ENCODE measurements at places on chromosomes 12 and 14.

DNA sequence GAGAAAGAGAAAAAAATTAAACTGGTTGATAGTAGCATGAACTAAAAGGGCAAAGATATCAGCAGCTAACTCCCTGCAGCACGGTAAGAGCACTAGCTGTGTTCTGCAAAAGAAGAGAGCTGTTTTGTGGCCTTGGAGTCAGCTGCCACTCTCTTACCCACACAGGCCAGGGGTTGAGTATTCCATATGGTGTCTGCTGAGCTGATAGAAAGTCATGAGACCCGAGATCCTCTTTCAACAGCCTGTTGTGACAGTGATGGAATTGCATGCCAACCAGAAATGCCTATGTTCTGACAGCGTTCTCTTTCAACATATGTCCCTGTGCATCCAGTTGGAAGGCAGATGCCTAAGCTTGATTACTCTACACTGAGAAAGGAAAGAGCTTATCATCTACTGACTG, 39.9 kb downstream of the TMTC1 start:
- DNase-seq = peak; percentile 16

DNA sequence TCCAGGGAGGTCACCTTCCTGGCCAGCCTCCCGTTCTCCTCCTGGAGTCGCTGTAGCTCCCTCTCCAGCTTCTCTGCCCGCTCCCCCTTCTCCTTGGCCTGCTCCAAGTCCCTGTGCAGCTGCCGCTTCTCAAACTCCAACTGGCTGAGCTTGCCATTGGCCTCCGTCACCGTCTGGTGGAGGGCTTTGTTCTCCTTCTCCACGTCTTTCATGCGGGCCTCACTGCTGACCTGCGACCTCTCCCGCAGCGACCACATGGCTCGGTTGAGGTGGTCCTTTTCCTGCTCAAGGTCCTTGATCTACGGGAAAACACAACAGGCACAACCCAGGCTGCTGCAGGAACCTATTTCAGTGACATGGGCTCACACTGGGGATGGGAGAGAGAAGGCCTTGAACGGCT, 69.3 kb upstream of the GPR68 start:
- no peak for DNase-seq

GRCh38 chr14:79656056-79656455, 555.2 kb downstream of the DIO2 start:
- no peak for DNase-seq

DNA sequence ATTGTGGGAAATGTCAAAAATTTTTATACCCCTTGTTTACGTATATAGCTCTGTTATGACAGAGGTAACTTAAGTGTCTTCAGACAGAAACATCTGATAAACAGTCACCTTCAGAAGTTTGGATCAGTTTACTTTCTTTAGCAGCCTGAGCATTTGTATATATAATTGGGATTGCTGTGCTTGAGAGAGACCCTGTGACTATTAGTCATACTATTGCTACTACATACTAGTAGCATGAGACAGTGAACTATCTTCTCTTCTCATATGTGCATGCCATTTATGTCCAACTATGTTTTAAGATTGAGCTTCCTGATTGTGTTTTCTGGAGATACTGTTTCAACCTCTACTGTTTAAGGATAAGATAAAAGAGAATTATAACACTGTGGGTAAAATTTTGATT, 101.5 kb downstream of the PDE6H start:
- no peak for DNase-seq

DNA sequence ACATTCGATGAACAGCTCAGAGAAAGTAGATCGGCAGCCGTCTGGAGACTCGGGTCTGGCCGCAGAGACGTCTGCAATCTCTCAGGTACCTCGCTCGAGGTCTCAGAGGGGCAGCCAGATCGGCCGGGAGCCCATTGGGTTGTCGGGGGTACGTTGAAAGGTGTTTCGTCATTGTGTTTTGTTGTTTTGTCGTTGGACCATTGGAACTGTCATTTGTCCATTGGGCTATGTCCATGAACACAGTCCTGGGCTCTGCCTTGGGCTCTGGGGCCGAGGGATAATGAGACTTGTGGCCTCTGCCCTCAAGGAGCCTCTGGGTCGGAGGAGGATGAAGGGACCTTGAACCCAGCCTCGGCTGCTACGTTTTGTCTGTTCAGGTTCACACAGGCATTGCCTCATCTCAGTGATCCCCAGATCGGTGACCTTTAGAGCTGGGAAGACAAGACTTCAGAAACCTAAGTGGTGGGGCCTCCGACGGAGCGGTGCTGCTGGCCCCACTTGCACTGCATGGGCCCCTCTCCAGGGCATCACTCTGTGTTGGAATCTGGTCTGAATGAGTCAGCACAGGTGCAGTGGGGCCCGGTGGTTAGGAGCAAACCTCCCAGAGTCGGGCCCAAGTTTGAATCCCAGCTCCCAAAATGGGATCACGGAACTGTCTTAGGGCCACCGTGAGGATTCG, 23.6 kb upstream of the MLXIP start:
- no peak for DNase-seq

GRCh38 chr14:69693801-69694729, 72.9 kb upstream of the SRSF5 start:
- DNase-seq = no peak

GRCh38 chr14:54767139-54767431, 135.5 kb downstream of the GCH1 start:
- DNase-seq = no peak

- peak; percentile 91 for DNase-seq
Measured at GRCh38 chr12:49673446-49674317, 33.5 kb downstream of the FMNL3 start.

DNA sequence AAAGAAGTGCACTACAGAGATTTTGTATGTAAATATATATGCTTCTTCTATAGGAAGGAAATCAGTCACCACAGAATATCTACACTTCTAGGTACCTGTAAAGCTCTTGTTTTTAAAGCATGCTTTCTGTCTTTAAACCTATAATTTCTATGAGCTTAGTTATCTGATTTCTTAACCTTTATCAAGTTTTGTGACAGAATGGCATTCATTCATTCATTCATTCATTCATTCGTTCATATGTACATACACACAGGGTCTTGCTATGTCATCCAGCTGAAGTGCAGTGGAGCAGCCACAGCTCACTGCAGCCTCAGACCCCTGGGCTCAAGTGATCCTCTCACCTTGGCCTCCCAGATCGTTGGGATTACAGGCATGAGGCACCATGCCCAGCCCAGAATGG, 16.1 kb downstream of the PPHLN1 start:
- DNase-seq = no peak

GRCh38 chr14:68824517-68825347, 31.9 kb upstream of the ZFP36L1 start:
- DNase-seq = peak; percentile 77

- DNase-seq = peak; percentile 26
Measured at GRCh38 chr12:16352481-16352880, 5.0 kb downstream of the MGST1 start.

DNA sequence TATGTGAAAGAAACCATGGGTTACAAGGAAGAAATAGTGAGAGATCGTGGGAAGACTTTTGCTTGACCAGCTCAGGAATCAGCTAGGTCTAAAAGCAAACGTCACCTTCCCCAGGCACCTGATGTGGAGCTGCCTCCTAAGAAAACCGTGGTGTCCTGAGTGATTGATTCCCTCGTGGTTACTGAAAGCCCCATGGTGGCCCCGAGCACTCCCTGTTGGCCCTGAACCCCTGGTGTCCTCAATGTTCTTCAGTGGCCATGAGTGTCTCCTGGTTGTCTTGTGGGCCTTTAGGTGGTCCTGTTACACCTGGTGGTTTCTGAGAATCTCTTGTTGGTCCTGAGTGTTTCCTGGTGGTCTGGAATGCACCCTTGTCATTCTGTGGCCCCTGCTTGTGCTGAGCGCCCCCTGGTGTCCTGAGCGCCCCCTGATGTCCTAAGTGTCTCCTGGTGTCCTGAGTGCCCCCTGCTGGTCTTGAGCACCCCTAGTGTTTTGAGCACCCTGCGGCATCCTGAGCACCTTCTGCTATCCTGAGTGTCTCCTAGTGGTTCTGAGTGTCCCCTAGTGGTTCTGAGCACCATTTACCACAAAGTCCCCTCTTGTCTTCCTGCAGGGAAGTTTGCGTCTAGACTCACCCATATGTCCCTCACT, 518.7 kb downstream of the TMEM121 start:
- peak; percentile 20 for DNase-seq

- peak; percentile 51 for DNase-seq
Measured at GRCh38 chr14:77026930-77027537, 1.5 kb downstream of the IRF2BPL start.

GRCh38 chr14:95518045-95518751, 1.7 kb upstream of the SYNE3 start:
- peak; percentile 36 for DNase-seq

- DNase-seq = no peak
Measured at GRCh38 chr14:44564908-44565307, 57.8 kb upstream of the FSCB start.

GRCh38 chr12:26396402-26396801, 201.0 kb downstream of the SSPN start:
- DNase-seq = no peak

- peak; percentile 40 for DNase-seq
Measured at GRCh38 chr12:127400221-127400620, 866.7 kb upstream of the TMEM132C start.

- peak; percentile 92 for DNase-seq
Measured at GRCh38 chr12:5806371-5807089, 138.5 kb downstream of the ANO2 start.

DNA sequence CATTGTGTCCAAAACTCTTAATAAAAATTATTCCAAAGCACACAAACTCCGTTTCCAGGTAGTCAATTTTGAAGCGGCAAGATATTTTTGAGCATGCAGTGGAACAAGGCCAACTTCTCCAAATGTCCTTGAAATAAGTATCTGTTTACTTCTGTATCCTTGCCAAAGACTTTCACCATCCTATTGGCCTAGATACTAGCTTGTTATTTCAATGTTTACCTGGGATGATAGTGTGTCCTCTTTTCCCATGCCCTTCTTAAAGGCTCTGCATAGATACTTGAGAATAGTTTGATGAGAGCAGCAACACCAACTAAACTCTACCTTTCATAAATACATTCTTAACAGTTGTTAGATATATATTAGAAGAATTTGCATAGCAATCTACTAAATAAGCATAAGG, 160.9 kb downstream of the KCNC2 start:
- no peak for DNase-seq

DNA sequence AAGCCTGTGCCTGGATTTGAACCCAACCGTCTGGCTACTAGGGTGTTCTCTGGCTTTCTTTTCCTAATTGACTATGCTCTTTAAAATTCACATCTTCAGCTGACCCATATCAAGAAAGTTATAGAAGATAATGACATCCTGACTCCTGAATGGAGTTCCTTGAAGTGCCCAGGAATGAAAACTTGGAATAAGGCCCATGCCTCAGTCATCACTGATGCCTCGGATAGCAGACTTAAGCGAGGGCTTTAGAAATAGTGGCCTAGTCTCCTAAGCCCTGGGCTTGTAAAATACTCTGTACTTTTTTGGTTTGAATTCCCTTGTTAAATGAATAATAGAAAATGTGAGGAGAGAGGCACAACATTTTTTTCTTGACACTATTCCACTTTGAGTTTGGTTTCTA, 39.0 kb downstream of the CHST11 start:
- no peak for DNase-seq

DNA sequence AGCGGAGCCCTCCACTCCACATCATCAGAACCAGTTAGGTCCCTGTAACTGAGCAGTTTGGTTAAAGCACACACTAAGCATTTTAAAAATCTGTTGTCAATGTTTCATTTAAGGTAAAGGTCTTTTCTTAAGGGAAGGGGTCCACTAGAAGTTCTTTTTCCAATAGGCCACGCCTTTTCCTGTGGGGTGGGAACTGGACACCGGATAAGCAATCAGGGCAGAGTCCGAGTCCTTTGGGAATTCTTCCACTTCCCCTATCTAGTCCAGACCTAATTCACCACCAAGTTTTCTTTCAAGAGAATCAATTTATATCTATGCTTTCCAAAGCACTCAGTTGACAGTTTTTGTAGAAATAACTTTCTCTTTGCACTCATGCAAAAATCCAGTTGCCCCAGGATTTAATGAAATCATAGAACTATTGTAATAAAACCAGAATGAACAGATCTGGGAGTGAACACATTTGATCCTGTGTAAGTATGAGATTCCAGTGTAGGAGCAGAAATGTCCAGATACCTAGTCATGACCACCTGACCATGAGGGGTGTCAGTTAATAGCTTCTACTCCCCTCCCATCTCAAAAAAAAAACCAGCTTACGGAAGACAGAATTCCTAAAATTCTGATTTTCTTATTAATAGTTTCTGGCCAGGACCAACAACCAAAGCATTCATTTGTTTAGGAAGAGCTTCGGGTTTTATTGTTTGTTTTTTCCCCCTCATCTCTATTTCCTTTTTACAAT, 11.7 kb downstream of the VPS37B start:
- no peak for DNase-seq

DNA sequence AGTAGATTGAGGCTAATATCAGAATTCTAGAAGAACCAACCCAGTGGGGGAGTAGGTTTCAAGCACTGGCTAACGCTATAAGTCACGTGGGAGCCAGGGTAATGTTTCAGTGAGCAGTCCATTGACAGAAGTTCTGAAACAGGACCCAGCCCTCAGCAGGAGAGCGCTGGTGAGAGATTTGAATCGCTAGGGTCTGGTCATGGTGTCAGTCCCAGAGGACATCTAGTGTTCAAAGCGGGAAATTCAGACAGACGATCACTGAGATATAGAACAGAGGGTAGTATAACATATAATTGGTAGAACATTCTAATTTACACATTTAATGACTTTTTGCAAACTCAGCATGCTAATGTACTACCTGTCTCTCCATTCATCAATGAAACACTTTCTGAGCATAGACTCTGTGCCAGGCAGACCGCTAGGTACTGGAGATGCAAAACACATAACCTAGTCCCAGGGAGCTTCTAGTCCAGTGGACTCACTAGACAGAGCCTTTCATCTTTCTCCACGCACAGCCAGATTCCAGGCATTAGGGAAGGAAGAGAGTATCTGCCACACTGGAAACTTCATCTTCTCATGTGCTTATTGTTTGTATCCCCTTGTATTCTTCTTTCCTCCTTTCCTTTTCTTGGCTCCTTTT, 35.4 kb upstream of the RNASE3 start:
- peak; percentile 60 for DNase-seq

DNA sequence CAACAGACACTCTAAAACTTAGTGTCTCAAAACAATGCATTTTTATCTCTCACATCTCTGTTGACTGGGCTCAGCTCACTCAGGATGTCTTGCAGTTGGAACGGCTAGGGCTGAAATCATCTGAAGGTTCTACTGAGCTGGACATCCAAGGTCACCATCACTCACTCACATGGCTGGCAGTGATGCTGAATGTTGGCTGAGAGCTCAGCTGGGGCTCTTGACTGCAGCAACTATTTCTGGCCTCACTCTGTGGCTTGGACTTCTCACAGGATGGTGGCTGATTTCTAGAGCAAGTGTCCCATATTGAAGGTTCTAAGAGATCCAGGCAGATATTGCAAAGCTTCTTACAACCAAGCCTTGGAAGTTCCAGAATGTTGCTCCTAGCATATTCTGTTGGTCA, 166.5 kb downstream of the ZFP36L1 start:
- peak; percentile 34 for DNase-seq

- DNase-seq = no peak
Measured at GRCh38 chr12:25368557-25368956, 117.8 kb upstream of the KRAS start.

- no peak for DNase-seq
Measured at GRCh38 chr14:52844262-52845060, 53.1 kb upstream of the GNPNAT1 start.

- DNase-seq = no peak
Measured at GRCh38 chr12:1820191-1820895, at the start of gene LRTM2. Gene LRTM2 (plus strand): TSS chr12:1820565. CDS start chr12:1828149, 7,584 bp downstream.
